ENCODE measurements at places on chromosomes 16 and 17.

DNA sequence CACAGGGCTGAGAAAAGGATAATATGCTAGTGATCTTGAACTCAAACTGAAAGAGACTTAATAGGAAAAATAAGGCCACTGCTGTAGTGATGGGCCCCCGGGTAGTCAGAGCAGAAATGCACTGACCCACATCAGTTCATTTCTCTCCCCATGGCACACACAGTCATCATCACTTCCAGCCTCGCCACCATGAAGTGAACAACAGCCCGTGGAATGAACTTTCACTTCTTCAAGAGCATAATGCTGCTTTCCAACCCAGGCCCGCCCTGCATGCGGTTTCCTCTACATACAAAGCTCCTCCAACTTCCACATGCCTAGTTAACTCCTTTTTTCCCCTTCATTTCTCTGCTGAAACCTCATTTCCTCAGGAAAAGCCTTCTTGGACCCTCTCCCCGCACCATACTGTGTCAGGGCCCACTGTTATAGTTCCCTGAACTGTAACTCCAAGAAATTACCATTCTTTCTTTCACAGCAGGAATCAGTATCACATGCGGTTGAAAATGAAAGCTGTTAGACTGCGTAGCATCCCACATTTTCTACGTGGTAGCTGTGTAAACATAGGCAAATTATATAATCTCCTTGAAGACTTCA, 65.8 kb upstream of the SMIM36 start:
- DNase-seq = peak; percentile 36

DNA sequence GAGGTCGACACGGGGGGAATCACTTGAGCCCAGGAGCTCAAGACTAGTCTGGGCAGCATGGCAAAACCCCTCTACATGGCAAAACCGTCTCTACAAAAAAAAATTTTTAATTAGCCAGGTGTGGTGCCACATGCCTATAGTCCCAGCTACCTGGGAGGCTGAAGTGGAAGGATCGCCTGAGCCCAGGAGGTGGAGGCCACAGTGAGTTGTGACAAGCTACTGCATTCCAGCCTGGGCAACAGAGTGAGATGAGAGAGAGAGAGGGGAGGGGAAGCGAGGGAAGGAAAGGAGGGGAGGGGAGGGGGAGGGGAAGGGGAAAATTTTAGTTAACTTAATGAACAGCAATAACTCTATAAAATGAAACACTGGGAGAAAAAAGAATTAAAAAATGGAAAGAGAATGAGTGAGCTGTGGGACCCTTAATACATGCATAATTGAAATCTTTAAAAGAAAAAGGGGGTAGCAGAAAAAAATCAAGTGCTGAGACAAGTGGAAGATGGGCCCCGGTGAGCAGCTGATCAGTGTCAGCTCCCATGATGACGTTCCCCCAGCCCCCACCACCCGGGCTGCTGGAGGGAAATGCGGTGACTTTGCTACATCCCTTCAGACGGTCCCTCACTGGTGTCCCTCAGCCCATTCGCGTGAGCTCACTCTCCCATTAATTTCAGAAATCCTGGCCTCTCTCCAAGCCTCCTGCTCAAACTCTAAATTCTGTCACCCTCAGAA, 2.7 kb downstream of the ASGR2 start:
- no peak for DNase-seq

- DNase-seq = no peak
Observed at GRCh38 chr17:82402865-82403264, 15.3 kb upstream of the HEXD start.

- no peak for DNase-seq
Observed at GRCh38 chr16:57253466-57253865, 8.4 kb downstream of the ARL2BP start.

DNA sequence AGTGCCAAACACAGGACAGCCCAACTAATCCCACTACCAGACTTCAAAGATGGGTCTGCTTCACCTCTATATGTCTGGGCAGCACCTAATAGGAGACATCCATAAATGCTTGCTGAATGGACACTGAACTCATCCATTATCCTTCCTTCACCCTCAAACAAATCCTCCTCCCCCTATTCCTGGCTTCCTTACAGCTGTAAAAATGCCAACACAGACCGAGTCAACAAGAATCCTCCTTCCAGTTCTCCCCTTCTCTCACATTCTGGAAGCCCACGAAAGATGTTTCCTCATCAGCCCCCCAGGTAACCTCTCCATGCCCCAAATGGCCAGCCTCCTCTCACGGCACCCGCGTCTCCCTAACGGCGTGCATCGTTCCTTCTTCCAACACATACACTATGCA, 12.3 kb downstream of the PELP1 start:
- no peak for DNase-seq

DNA sequence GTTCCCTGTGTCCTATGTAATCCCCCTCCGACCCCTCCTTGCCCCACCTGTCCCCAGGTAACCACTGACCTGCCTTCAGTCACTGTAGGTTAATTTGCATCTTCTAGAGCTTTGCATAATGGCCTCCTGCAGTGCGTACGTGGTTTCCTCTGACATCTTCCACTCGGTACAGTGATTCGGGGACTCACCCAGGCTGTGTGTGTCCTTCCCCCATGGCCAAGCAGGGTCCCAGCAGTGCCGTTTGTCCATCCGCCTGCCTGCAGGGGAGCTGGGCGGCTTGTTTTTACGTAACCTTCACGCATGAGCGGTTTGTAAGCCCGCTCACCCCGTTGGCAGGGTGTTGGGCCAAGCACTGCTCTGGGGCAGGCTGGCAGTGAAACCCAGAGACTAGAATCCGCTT, 7.9 kb downstream of the MAPK8IP3 start:
- DNase-seq = peak; percentile 41

DNA sequence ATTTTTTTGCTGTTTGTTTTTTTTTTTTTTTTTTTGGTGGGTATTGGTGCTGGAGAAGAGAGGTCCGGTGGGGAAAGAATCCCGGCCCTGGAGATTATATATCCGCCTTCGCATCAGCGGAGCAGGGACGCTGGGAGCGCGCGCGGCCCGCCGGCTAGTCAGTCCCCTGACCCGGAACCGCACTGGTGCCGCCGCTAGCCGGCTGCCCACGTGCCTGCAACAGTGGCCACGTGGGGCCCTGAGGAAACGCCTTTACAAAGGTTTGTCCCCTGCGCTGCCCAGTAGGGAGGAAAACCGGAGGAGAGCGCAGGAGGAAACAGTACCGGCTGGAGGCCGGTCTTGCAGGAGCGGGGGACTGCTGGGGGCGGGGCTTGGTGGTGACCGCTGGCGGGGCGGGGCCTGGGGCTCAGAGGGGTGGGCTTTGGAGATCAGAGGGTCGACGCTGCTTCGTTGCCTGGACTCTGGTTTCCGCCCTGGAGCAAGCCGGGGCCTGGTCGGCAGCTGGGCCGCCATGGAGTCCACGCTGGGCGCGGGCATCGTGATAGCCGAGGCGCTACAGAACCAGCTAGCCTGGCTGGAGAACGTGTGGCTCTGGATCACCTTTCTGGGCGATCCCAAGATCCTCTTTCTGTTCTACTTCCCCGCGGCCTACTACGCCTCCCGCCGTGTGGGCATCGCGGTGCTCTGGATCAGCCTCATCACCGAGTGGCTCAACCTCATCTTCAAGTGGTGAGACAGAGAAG, at the start of gene G6PC3:
TSS of gene G6PC3 (plus strand) at position 281 of the 743 bp plus-strand sequence. CDS start at position 512, 231 bp downstream.
- DNase-seq = peak; percentile 96

DNA sequence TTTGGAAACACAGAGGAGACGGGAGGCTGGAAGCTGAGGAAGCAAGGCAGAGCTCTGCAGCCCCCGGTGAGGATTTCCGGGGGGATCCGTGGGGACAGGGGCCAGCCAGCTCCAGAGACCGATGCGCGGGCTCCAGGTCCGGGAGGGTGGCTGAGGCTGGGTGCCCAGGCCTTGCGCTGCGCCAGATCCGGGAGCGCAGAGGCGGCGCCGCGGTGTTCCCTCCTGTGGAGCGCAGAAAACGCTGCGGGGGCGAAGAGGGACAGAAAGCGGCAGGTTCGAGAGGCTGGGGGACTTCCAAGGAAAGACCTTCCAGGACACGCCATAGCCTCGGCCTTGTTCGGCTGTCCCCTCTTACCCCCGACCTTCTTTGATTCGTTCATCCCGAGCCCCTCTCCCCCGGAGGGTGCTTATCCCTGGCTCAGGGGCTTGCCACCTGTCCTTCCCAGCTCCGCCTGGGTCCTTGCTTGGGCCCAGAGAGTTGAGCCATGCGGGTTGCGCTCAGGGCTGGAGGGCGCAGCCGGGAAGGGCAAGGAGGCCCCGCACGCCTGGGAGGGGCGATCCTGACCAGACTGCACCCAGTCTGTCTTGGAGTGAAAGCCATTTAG, 697 bp upstream of the SHISA9 start:
- DNase-seq = no peak

- DNase-seq = peak; percentile 20
Observed at GRCh38 chr16:88856122-88856827, 472 bp downstream of the GALNS start.

GRCh38 chr17:58191241-58191896, 1.2 kb upstream of the EPX start:
- DNase-seq = no peak

- DNase-seq = no peak
Observed at GRCh38 chr17:58506354-58507080, 7.9 kb downstream of the MTMR4 start.
